ENCODE measurements at places on chromosomes 11 and 22. TPM values are rescaled to one million over a fixed set of nuclear protein-coding genes. Genes with fewer than 3 reads are reported as not detected.

DNA sequence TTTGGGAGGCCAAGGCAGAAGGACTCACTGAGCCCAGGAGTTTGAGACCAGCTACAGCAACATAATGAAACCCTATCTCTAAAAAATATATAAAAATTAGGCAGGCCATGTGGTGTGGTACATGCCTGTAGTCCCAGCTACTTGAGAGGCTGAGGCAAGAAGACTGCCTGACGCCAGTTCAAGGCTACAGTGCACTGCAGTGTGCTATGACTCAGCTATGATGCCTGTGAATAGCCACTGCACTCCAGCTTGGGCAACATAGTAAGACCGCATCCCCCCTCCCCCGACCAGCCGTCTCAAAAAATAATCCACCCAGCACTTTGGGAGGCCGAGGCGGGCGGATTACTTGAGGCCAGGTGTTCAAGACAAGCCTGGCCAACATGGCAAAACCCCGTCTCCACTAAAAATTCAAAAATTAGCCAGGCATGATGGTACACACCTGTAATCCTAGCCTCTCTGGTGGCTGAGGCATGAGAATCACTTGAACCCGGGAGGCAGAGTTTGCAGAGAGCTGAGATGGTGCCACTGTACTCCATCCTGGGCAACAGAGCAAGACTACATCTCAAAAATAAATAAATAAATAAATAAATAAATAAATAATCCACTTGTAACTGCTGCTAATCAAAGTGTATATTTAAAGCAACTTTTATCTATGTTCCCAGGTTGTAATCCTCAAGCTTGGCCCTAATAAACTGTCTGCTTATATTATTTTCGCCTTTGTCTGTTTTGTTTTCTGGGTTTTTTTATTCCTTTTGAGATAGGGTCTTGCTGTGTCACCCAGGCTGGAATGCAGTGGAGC, 7.8 kb downstream of the HPS5 start:
- no peak for DNase-seq

- no peak for DNase-seq
Observed at GRCh38 chr22:28799606-28800307, 612 bp downstream of the XBP1 start.

DNA sequence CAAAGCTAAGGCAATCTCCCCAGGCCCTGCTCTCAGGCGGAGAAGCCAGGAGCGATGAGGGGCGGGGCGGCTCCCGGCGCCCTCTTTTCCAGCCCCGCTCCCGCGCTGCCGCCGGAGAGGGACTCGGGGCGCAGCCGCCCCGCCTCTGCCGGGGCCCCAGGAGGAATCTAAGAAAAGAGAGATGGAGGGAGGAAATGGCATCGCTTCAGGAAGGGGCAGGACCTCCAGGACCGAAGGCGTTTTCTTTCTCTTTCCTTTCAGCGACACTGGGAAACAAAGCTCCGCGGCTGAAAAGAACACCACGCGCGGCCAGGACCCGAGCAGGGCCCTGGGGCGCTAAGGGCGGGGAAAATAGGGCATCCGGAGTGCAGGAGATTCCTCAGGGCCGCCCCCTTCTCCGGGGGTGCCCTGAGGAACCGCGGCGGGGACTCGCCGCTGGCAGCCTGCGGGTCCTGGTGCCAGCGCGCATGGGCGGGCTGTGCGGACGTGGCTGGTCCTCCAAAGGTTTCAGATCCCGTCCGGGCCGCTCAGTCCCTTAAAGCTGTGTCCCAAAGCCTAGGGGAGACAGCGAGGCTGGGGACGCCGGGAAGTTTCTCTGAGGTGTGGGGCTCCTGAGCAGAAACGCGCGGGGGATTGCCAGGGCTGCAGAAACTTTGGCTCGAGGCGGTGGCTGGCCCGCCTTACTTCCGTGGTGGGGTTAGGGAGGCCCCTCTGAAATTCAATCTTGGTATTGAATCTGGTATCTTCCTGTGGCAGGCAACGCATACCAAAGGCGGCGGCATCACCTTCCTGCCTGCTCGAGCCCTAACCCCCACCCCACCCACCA, 2.8 kb upstream of the BSX start:
- no peak for DNase-seq

GRCh38 chr11:74559110-74559933, 33.1 kb upstream of the POLD3 start:
- DNase-seq: no peak

DNA sequence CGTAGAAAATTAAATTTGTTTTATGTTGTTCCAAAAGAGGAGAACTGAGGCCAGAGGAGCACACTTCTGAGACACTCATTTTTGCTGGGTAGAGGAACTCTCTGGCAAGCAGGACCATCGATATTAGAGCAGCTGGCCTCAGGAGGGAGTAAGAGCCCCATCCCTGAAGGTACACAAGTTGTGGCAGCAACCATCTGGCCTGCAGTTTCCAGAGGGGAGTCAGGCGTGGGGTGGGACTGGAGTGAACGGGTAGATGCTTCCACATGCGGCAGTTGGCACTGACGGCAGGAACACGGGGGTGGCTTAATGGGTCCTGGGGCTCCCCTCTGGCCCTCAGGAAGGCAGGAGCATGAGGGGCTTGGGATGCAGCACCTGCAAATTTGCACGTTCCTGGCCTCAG, 13.2 kb upstream of the SSTR3 start:
- no peak for DNase-seq

GRCh38 chr11:68038718-68039525, at the start of gene TCIRG1:
TSS of gene TCIRG1 (plus strand) at chr11:68039025. CDS start at chr11:68041272, 2,247 bp downstream.
- peak; percentile 49 for DNase-seq

DNA sequence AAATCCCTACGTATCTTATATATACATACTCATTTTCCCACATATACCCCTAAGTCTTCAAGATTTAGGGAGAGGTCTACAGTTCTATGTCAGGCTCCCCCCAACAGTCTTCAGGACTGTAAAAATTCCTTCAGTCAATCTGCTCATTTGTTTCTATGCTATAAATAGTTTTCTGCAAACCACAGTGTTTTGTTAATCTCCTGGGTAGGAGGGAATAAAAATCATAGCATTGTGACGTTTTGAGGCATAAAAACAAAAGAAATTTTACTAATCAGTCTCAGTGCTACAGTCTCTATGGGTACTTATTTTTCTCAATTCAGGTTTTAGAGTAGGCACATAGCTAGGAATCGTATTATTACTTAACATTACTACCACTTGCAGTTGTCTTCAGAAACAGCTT, 552.8 kb upstream of the LRRC4C start:
- DNase-seq: no peak

DNA sequence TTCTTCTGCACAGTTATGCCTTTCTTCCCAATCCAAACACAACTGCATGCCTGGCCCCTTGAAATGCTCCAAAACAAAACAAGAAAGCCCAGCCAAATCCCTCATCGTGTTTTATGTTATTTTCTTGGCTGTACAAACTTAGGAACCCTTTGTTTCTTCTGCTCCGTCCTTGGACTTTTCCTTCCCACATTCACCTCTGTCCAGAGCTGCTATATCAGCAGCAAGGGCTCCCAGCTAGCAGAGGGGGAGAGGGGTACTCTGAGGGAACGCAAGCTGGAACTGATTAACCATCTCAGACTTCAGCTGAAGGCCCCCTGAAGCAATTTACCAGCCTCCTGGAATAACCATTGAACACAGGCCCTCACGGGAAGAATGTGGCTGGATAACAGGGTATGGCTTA, 214.7 kb downstream of the TENM4 start:
- DNase-seq: no peak

- DNase-seq: no peak
Observed at GRCh38 chr11:6323291-6323905, 3.1 kb upstream of the CAVIN3 start.

DNA sequence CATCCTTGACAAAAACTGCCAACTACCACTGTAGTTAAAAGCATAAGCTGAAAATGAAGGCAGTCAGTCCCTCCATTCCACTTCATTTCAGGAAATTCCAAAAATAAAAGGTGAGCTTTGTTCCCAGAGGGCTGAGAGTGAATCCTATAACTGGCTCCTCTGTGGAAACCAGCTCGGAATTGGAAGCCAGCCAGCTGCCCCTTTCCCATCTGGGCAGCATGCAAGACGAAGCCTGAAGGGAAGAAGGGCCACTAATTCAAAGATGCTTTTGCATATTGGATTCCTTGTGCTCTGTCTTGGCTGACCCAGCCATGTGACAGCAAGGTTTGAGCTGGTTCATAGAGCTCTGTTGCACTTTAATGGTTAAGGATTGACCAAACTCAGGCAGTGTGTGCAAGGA, 83.4 kb downstream of the ALX4 start:
- no peak for DNase-seq

- DNase-seq: no peak
Observed at GRCh38 chr11:120272303-120272702, 32.4 kb downstream of the POU2F3 start.

DNA sequence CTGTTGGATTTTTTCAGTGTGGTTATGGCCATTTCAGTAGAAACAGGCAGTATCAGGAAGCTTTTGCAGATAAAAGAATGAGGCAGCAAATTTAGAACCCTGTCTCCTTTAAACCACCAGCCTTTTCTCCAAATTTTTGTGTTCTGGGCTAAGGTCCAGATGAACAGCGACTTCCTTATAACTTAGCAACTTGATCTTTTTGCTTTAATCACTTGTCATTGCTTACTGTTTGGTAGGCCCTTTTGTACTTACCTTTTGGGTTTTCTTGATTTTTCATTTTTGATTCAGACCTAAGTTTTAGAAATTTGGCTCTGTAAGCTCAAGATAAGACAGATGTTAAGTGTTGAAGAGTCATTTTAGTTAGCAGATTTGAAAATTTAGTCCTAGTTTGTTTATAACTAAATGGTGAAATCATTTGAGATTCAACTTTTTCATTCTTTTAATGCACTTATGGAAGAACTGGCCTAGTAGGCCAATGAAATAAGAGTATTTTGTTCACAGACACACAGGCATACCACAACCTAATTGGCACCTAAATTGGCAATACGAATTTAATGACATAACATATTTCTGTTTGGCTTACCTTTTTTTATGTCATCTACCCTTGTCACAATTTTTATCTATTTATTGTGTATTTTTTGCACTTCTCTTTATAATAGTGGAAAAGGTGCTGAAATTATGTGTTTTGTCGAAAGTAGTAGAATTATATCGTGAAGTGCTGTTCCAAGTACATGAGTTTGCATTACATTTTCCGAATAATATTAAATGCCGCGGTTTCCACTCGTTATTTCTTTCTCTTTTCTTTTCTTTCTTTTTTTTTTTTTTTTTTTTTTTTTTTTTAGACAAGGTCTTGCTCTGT, 2.1 kb downstream of the RTN3 start:
- DNase-seq: no peak

GRCh38 chr22:37551981-37552380, 8.3 kb upstream of the CDC42EP1 start:
- DNase-seq: no peak

DNA sequence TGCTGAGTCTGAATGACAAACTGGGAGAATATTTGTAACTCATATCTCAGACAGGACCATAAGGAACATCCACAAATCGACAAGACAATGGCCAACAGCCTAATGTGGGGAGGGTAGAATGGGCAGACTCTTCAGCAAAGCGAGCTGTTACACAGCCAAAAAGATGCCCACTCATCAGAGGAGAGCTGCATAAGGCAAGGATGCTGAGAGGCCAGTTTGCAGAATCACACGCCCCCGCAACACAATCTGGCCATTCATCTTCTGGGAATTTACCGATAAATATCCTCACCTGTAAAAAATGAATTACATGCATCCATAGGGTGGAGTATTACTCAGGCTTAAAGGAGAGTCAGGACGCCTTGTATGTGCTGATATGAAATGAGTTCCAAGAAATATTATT, 57.5 kb upstream of the SLC22A12 start:
- no peak for DNase-seq

DNA sequence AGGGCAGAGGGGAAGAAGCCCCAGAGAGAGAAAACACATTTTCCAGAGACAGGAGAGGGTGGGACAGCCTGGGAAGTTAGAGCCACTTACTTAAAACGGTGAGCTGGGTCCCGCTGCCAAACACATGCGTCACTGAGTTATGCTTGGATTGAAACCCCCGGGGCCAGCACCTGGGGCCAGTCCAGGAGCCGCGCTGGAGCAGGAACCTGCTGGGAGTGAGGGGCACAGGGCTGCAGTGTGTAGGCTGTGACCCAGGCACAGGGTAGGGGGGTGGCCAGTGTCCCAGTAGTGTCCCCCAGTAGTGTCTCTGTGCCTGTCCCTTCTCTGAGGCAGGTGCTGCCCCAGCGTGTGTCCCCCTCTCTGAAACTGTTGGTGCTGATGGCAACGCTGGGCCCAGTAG, 5.2 kb downstream of the IGLL1 start:
- no peak for DNase-seq

DNA sequence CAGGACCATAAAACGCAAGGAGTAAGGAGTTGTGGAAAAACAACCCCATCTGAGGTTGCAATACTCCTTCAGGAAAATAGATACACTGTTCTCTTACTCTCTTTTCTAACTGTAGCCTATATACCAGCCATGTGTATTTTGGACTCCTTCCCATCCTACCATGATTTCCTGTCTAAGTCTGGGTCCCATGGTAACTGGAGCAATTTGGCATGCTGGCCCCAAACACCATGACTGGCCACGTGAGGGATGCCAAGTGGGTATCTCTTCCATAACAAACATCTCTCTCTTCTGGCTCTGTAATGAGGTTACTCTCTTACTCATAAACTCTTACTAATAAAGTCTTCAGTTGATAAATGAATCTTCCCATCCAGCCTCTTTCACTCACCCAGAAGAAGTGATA, 26.5 kb downstream of the ABTB2 start:
- no peak for DNase-seq

TBC1D22A gene
- total RNA-seq: 20.9 TPM

CLDN5 gene
- total RNA-seq: 0.32 TPM

METTL15 gene
- 25.3 TPM for total RNA-seq

SCN2B gene
- total RNA-seq: not detected

OTOG gene
- total RNA-seq: 0.07 TPM

JAML gene
- 0.30 TPM for total RNA-seq

Measured in HCT116 (cell line).